ENCODE measurements at places on chromosomes 7 and 10.

- no peak for DNase-seq
These were observed 429.6 kb upstream of the VSTM2A start for GRCh38 chr7:54112567-54112966.

DNA sequence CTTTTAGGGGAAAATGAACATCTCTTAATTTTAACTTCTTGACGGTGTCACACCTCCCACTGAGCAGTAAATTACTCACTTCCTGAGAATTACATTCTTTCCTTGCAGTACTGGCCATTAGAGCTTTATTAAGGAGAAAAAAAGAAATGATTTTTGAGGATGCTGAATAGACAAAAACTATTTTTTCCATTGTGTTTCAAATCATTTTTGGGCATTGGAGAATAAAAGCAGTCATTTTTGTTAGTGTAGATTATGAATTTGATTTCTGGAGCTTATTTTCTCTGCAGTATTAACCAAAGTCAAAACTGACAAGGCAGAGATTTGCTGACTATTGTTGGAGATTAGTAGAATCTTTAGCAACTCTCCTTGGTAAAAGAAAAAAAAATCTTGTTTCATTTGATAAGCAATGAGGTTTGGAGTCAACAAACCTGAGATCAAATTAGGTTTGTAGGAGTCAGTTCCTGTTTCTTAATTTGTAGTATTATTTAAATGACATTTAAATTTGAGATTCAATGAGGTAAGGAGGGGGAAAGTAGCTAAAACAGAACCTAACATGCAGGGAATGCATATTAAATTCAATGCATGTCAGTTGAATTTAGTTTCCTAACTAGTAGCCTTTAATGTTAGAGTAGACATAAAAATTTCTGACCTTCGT is 70.6 kb downstream of the AP3M1 start:
- no peak for DNase-seq

- no peak for DNase-seq
These were observed 105.5 kb upstream of the TMEM72 start for GRCh38 chr10:44805466-44806210.

DNA sequence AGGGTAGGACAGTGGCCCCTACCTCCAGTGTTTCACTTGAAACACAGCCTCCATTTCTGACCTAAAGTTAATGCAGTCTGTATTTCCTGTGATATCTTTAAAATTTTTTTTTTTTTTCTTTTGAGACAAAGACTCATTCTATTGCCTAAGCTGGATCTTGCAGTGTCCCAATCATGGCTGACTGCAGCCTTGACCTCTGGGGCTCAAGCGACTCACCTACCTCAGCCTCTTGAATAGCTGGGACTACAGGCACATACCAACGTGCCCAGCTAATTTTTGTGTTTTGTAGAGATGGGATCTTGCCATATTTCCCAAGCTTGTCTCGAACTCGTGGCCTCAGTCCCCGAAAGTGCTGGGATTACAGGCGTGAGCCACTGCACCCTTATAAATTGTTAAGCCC is 16.7 kb upstream of the MGAM2 start:
- DNase-seq, result no peak

- no peak for DNase-seq
These were observed 66.9 kb downstream of the FOXL3 start for GRCh38 chr7:356691-357462.

- no peak for DNase-seq
These were observed 103.7 kb downstream of the ZNF92 start for GRCh38 chr7:65477326-65477725.

DNA sequence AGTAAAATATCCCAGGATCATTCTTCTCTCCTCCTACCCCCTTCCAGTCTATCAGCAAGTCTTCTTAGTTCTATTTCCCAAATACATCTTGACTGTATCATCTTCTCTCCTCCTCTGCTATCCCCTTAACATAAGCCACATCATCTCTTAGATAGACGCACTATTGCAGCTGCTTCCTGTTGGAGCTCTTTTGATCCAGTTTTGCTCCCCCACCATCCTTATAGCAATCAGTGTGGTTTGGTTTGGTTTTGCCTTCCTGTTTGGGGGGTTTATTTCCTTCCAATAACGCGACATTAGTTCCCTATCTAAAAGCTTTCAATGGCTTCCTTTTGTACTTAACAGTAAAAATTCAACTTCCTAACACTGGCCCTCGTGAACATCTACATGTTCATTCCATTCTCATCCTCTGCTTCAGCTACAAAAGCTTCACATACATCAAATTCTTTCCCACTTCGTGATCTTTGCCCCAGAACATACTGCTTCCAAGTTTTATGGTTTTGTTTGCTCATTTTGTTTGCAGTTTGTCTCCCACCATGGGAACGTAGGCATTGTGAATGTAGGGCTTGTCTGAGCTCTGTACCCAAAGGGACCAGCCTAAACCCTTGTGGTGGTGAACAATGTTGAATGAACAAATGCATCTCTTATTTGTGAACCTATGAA is 33.7 kb upstream of the PLXDC2 start:
- no peak for DNase-seq

- DNase-seq, result no peak
These were observed 30.3 kb downstream of the GSTO2 start for GRCh38 chr10:104299031-104299904.

DNA sequence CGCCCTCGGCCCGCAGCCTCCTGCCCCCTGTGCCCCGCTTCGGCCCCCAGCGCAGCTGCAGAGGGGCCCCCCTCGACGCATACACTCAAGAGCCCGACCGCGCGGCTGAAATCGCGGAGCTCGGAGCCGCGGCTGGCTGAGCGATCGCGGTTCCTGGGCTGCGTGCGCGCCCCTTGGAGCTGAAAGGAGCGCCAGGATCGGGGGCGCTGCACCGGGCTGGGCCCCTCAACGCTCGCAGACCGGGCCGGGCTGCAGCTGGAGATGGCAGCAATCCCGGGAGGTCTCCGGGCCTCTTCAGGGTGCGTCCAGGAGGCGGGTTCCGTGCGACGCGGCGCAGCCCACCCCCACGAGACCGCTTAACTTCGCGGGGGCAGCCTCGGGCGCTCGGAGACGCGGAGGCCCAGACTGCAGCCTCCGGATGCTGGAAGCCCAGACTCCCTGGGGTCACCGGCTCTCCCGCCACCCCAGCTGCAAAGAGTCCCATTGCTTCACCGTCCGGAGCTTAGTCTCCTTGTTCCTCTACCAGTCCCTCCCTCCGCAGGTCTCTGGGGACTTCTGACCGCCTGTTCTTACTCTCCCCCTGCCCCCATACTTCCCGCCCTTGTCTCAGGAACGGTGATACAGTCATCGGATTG is 73.0 kb upstream of the LRRC4 start:
- no peak for DNase-seq

- DNase-seq, result no peak
These were observed 96.3 kb downstream of the OAT start for GRCh38 chr10:124322191-124322980.

- DNase-seq, result no peak
These were observed 1.3 kb downstream of the INPP5A start for GRCh38 chr10:132538790-132539421.

GRCh38 chr7:7595451-7595850 is 28.8 kb downstream of the MIOS start:
- DNase-seq, result no peak

- DNase-seq, result no peak
These were observed 40.5 kb downstream of the RCC1L start for GRCh38 chr7:75033064-75033463.

GRCh38 chr7:15938115-15938514 is 251.6 kb upstream of the MEOX2 start:
- no peak for DNase-seq

DNA sequence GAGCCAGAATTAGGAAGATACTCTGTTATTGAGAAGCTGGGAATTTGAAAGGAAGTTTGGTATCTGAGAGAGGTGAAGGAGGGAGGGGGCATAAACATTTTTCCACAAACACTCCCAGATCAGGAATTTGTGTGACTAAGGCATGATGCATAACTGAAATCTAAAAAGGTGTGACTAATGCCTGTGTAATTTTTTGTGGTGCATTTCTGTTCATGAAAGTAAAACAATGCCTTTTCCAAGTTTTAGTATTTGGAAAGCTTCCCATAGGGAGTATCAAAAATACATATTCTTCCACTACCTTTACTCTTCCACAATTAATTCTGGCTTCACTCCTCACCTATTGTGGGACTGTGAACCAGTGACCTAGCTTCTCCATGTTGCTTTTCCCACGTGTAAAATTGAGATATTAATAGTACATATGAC is 56.4 kb upstream of the CAV2 start:
- DNase-seq, result peak; percentile 63

DNA sequence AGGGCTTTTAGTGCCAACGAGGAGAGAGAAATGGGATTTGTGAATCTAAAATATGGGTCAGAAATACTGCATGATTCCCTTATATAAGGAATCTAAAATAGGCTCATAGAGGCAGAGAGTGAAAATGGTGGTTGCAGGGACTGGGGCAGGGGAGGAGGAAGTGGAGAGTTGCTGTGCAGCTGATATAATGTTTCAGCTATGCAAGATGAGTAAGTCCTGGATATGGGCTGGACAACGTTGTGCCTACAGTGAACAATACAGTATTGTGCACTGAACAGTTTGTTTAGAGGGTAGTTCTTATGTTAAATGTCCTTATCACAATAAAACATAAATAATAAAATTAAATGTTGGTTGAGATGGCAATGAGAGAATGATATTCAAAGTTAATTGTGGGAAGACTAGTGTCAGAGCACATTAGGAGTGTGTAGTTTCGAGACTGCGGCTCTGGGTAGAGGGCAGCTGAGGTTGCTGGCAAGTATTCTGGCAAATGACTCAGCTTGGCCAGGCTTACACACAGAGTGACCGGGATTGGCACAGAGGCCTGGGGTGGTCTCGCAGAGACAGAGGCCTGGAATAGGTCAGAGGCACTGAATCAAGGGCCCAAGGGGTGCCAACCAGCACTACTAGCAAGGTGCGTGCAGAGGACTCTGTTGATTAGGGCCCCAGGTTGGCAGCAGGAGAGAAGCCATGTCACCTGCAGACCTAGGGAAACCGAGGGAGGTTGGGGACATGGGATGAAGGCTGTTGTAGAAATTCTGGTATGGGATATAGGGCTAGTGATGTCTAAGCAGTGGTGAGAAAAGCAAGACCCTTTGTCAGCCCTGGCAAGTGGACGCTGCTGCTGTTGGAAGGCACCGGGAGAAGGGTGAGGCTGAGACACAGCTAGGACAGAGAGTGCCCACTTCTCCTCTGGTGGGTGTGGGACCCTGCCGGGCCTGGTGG is 2.8 kb upstream of the DEPP1 start:
- no peak for DNase-seq

GRCh38 chr10:114541081-114541796 is 116.8 kb downstream of the ABLIM1 start:
- DNase-seq, result peak; percentile 88

DNA sequence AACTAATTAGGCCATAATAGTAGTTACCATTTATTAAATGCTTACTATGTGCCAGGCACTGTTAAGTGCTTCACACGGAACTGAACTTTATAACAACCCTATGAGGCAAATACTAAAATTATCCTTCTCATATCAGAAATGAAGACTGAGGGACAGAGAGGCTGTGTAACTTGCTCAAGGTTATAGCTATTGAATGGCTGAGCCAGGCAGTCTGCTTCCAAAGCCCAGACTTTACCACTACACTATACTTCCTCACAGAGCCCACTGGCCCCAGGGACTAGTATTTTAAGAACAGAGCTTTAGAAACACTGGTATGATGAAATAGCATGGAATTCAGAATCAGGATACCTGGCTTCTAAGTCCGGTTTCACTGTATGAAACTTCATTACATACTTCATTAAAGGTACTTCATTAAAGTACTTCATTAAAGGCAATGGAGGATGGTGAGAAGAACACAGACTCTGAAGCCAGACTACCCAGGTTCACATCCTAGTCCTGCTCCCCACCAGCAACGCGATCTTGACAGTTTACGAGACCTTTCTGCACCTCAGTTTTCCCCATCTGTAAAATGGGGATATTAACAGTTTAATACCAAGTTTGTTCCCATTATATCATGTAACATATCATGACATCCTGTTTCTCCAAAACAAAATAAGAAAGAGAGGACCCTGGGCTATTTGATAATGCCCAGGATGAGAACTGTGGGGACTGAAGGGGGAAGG is 19.6 kb downstream of the ANXA11 start:
- DNase-seq, result no peak

DNA sequence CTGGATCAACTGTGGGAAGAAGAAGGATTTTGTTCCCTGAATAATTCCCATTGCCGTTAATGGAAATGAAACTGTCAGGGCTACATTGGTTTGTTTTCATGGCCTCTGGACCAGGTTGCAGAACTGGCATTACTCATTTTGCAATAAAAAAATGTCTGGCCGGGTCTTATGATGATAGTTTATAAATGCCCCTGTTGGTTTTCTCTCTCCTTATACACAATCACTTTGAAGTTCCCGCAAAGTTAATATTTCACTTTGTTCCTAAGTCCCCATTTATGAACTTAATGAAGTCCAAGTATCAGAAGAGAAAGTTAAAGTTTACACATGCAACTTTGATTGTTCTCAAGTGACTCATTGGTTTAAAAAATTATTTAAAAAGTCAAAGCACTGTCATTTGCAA is 150.7 kb upstream of the PRR15 start:
- DNase-seq, result no peak

GRCh38 chr10:14556285-14556956 is 218.3 kb downstream of the FAM107B start:
- no peak for DNase-seq

DNA sequence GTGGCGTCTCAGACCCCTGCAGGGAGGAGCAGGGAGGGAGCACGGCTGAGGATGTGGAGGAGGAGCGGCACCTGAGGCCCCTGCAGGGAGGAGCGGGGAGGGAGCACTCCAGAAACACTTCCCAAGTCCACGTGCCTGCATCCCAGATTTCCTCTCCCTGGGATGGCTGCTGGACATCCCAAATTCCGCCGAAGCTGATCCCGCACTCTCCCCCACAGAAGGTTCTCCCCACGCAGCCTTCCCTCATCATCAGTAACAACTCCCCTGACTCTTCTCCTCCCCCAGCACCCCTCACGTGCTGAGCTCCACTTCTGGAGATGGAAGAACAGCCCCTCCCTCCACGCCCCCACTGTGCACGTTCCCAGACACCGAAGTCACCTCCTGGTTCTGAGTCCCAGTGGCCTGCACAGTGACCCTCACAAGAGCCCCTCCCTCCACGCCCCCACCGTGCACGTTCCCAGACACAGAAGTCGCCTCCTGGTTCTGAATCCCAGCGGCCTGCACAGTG is 17.8 kb upstream of the FOXL3 start:
- no peak for DNase-seq

GRCh38 chr7:2830609-2831376 is 13.3 kb downstream of the GNA12 start:
- DNase-seq, result no peak

GRCh38 chr10:57799625-57800024 is 468.1 kb downstream of the IPMK start:
- no peak for DNase-seq

GRCh38 chr10:127561647-127562046 is 12.5 kb downstream of the NPS start:
- DNase-seq, result no peak

Data from AG09319 (cell line).